ENCODE measurements at places on chromosomes 7 and 10.

DNA sequence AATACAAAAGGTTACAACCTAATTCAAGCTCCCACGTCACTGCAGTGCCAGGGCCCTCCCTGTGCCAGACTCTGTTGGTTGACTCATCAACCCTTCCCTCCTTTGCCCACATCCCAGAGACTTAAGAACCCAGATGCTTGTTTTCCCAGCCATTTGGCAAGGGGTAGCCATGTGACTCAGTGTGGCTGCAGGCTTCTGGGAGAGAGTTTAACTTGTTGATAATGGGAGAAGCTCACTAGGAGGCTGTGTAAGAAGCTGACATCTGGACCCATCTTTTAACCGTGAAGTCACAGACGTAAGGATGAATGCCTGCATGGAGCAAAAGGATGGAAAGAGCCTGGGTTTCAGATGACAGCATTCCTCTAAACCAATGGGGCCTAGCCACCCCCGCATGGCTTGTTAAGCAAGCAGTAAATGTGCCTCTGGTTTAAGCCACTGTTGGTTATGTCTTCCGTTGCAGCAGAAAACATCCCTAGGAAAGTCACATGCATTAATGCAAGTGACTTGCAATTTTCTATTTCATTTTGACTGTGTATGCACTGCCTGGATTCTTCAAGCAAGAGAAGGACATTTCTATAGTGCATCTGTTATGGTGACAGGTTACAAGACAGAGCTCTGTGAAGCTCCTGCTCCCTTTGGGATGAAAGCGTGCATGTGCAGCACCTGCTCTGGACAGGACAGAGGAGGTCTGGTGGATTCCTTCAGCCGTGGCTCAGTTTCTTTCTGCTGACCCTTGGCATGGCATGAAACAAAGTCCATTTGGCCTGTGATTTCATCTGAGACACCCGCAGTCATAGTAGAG lies 57.5 kb upstream of the CREB5 start:
- DNase-seq, result no peak

DNA sequence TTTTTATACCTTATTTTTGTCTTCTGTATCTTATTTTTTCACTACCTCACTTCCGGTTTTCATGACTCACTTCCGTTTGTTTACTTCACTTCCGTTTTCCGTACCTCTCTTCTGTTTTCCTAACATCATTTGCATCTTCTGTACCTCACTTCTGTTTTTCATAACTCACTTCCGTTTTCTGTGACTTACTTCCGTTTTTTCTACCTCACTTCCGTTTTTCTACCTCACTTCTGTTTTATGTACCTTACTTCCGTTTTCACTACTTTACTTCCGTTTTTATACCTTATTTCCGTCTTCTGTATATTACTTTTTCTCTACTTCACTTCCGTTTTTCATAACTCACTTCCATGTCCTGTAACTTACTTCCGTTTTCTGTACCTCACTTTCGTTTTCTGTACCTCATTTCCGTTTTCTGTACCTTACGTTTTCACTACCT lies 492.5 kb upstream of the AKR1E2 start:
- peak; percentile 20 for DNase-seq

DNA sequence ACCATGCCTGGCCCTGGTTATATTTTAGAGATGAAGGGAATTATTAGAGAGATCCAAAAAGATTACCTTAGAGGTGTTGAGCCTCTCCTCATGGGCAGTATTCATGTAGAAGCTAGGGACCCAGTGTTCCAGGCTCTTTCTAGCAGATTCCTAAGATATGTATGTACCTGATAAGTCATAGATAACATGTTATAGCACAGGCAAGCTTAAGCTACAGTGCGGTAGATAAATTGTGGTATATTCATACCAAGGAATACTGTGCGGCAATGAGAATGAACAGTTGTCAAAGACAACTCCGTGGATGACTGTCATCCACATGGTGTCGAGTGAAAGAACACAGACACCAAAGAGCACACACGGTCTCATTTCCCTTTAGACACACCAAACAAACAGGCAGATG lies 53.1 kb downstream of the TACR2 start:
- no peak for DNase-seq

DNA sequence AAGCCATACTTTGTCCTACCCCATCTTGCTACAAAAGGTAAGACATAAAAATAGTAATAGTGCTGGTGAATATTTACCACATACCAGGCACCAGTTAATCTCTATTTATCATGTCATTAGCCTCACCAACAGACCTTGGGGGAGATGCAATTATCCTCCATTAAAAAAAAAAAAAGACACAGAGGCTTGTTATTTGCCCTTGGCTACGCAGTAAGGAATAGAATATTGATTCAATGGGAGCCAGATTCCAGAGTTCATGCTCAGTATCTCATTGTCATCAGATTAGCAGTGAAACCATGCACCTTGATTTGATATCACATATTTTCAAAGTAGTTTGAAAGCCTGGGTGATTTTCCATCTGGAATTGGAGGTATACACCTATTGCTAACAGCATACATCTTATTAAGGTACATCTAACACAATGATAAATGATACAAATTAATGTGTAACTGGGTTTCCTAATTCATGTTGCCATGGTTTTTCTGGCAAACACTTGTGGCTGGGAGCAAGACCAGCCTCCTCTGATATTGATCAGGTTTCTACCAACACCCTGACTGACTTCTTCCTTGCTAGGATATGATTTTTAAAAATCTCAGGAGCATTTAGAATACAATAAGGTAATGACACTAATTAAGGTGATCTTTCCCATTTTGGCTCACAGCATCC lies 67.1 kb upstream of the PRR15 start:
- DNase-seq, result no peak

DNA sequence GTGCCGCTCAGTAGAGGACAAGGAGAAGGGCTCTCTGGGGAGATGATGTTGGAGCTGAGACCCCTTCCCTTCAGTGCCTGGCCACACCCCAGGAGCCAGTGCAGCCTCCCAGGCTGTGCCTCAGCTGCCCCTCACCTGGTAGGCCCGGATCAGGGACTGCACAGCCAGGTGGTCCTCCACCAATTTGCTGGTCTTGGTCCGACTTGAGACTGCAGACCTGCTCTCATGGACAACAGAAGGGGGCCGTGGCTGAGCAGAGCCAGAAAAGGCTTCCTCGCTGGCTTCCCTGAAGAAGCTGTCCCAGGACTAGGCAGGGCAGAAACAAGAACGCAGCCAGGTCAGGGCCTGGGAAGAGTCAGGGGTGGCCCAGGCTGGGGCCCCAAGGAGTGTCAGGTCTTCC lies 5.5 kb downstream of the OGDHL start:
- DNase-seq, result no peak

DNA sequence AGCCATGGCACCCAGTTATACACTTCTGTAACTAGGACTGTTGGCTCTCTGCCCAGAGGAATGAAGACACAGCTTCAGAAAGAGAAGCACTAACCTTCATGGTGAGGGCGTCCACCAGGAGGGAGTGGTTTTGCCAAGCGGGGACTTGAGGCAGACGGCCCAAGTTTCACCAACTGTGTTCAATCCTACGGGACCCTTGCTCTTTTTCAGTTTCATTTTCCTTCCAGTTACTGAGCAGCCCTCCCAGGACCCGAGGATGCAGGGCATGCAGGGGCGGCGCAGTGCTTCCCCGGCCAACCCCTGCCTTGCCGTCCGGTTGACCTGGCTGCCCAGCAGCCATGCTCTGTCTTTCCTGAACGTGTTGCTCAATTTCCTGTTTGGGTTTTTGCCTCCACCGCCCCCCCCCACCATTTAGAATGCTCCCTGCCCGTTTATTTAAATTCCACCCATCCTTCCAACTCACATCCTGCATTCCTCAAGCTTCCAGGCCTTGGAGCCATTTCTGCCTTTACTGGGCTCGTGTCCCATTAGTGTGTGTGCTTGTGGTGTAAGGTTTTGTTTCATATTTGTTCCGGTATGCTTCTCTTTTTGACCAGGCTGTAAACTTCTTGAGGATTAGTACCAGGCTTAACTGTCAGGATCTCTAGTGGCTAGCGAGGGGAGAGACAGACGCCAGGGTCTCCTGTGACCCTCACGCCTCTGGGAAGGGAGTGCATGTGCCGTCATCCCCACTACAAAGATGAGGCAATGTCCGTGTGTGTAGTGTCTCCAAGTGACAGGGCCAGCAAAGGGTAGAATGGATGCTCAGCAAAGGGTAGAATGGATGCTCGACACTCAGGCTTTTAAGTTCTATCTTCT lies 31.6 kb downstream of the IL15RA start:
- no peak for DNase-seq

DNA sequence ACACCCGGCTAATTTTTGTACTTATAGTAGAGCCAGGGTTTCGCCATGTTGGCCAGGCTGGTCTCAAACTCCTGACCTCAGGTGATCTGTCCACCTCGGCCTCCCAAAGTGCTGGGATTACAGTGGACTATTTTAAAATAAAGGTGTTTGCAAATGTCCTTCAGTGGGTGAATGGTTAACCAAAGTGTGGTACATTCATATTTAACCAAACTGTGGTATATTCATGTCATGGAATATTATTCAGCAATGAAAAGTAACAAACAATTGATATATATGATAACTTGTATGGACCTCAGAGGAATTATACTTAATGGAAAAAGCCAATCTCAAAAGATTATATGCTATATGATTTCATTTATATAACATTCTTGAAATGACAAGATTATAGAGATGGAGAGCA lies 190.0 kb downstream of the CREB5 start:
- DNase-seq, result no peak

GRCh38 chr7:55517191-55517633 lies 55.1 kb downstream of the VOPP1 start:
- DNase-seq, result no peak

DNA sequence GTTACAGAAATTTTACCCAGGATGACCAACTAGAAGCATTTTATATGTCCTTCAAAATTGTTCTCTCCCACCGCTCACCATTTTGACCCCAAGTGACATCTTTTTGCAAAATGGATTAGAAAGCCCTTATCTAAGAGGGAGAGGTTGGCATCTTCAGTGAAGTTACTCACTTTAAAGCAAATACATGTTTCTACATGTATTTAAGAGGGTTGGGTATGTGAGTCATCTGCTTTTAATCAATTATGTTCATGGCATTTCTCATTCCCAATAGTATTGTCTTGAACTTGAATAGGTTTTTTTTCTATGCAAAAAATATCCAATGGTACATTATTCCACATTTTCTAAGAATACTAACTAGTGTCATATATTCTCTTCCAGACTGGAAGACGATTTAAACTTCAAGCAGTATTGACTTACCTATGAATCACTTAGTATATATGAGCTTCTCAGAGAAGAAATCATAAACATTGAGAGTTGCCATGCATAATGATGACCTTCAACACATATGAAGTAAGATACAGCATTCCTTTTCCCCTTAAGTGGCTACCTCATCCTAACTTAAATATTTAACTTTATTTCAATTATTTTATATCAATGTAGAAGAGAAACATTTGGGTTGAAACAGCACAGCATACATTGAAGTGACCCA lies 132.8 kb downstream of the POLR1F start:
- no peak for DNase-seq

- DNase-seq, result no peak
Observed at GRCh38 chr7:108247614-108248013, 117.5 kb upstream of the LAMB4 start.

DNA sequence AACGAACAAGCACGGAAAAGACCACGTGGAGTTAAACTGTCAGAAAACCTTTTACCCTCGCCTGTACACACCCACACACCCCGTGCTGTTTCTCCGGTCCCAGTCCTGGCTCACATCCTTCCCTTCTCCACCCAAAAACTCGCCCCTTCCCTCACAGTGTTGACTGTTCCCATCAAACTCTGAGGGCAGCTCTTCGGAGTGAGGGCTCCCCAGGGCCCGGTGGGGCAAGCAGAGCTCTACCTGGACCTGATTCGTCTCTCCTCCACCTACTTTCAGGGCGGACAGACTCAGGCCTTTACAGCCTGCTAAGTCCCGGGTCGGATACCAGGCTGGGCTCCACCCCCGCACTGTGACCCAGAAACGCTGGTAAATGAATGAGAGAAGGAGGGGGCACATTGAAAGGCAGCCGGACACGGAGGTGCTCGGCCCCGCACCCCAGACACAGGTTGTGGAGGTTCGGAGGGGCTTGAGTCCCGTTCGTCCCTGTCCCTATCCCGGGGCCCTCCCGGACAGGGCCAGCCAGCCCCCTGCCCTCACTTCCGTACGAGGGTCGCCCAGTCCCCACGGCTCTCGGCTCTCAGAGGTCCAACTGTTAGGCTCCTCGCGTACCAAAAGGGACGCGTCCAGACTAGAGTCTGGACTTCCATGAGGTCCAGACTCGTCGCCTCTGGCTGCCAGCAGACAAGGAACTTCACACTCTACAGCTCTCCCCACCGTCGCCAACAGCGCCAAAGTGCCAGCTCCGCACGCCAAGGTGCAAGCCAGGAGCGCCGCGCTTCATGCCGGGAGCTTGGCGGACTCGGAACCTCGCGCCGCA lies 31.7 kb upstream of the ASL start:
- DNase-seq, result peak; percentile 14

DNA sequence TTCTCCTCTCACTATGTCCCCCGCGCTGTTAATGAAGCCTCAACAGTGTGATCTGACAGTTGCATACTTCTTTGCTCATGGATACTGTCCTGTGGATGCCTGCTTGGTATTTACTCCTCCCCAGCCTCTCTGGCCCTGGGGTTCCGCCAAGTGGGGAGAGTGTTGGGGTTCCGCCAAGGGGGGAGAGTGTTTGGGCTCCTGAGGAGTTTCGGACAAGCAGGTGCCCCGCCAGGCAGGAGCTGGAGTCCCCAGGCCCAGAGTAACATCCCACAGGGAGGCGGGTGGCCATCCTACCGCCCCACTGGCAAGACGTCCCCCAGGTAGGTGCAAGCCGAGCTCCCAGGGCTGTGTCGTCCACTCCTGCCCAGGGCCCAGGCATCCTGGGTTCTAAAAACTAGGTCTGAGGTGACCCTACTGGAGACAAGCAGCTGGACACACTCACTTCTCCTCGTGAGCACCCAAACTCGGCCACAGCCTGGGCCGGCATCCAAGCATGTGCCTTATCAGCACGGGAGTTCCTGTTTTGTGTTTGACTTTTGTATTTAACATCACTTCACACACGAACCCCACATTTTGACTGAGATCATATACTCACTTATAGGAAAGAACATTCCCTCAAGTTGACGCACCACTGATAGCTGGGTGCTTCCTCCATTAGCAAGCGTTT lies 34.2 kb downstream of the CAMK2B start:
- no peak for DNase-seq

- no peak for DNase-seq
Observed at GRCh38 chr10:43226851-43227845, 39.7 kb downstream of the RASGEF1A start.

DNA sequence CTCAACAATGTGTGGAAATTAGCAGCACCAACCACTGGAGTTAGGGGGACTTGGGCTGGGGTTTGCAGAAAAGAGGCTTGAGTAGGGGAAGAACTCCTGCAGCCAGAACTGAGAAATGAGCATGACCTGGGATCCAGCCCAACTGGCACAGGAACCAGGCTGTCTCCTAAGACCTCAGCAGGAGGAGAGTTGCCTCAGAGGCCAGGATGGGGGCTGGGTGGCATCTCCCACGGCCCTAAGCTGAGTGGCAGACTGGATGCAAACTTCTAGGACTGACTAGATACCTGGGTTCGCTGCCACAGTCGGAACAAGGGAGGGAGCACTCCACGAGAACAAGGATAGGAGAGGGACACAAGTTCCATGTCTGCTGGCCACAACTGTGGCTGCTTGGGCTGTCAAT lies 62.6 kb downstream of the RNF32 start:
- DNase-seq, result no peak

- DNase-seq, result no peak
Observed at GRCh38 chr10:93071674-93072224, 1.9 kb upstream of the CYP26A1 start.

Data from CD4-positive, alpha-beta T cell treated with Interleukin-4 for 1 hour (primary cell).